Right ventricle myocardium inferior (tissue), 1 donor: ENCODE measurements at places on chromosomes 2 and 18.

DNA sequence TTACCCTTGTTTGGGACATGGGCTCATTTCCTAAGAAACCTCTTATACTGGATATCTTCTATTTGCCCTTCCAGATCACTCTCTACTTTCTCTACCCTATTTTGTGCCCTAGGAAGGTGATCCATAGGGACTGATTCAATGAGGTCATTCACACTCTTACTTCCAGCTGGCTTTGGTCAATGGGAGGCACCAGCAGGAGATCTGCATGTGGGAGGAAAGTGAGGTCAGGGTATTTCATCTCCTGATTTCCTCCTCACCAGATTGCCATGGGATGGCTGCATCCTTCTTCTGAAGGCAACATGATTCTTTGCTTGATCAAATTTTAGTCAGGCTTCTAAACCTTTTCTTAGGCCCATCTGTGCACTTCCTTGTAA, 15.2 kb downstream of the M1AP start:
- DNase-seq: no peak

GRCh38 chr2:127523269-127523939, 2.9 kb downstream of the IWS1 start:
- DNase-seq: no peak

- DNase-seq: no peak
Measured at GRCh38 chr2:108388045-108388444, 10.3 kb downstream of the SULT1C4 start.

DNA sequence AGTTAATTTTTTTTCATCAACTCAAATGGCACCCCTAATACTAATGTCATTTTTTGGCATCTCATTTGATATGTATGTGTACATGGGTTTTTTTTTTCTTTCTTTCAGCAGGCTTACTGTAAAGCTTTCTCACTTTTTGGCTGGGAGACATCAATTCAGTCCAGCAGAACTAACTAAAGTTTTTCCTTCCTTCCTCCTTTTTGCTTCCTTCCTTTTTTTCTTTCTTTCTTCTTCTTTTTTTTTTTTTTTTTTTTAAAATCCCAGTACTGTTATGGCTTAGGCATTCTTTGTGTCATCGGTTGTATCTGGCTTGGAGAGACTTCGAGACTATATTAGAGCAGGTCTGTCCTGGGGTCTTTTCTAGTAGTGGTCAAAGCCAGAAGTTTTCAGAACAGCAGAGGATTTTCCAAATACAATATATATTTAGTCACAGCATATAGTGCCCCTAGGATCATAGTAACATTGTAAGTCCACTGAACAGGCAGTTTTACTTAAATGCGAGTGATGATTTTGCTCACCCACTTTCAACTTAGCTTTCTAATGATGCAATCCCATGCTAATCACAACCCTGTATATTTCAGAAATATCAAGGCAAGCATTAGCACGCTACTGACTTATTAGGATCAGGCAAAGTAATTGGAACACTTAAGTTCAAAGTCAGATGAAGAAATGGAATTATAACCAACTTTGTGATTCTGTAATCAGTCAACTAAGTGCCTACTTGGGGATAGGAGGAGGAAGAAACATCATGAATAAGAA, 4.0 kb downstream of the KLHL29 start:
- no peak for DNase-seq

GRCh38 chr18:8839281-8839680, 133.9 kb downstream of the MTCL1 start:
- DNase-seq: no peak

- DNase-seq: no peak
Measured at GRCh38 chr2:152393377-152393776, 58.4 kb downstream of the FMNL2 start.

DNA sequence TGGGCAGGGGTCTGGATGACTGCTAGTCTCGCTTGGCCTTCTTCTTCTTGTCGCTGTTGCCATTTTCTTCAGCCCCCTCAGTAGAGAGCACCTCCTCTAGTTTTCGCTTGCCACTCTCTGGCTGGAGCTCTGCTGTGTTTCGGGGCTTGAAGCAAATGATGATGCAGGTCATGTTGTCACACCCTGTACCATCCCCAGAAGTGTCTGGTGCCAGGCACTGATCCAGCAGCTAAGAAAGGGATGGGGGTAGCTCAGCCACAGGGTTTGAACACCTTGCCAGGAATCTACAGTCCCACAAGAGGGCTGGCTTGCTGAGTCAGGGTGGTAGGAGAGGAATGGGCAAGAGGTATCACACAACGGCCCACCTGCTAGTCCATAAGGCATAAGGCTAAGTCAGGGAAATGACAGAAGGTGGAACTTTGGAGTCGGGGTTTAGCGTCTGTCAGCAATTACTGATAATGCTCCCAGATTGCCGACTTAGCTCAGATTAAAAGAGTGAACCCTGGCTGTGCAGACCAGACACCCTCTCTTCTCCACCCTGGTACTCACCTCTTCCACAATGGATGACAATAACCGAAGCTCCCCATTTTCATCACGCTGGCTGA, 1.1 kb upstream of the ZNF513 start:
- no peak for DNase-seq

DNA sequence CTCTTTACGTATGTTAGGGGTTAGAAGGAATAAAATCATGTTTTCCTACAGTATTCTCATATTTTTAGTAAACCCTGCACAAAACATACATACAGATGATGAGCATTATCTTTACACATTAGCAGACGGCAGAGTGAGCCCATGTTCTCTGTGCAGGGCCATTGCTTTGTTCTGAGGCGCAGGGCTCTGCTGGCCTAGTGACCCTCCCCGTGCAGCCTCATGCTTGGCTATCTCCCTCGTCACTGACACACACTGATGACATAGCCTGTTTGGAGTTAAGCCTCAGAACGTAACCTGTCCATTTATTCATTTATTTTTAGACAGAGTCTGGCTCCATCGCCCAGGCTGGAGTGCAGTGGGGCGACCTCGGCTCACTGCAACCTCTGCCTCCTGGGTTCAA, 115.9 kb upstream of the FOSL2 start:
- DNase-seq: no peak

DNA sequence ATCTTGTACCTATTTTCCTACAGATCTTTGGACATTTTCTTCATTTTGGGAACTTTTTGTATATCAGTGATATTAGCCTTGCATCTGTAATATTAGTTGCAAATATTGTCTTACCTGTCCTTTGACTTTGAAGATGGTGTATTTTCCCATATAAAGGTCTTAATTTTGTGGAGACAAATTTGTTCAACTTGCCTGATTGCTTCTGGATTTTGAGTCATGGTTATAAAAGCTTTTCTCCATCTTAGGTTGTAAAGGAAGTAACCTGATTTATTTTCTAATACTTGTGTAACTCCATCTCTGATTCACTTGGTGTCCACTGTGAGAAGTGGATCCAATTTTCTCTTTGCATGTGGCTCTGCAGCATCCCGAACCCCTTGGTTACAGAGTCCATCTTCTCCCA, 97.7 kb upstream of the OTOS start:
- DNase-seq: no peak

DNA sequence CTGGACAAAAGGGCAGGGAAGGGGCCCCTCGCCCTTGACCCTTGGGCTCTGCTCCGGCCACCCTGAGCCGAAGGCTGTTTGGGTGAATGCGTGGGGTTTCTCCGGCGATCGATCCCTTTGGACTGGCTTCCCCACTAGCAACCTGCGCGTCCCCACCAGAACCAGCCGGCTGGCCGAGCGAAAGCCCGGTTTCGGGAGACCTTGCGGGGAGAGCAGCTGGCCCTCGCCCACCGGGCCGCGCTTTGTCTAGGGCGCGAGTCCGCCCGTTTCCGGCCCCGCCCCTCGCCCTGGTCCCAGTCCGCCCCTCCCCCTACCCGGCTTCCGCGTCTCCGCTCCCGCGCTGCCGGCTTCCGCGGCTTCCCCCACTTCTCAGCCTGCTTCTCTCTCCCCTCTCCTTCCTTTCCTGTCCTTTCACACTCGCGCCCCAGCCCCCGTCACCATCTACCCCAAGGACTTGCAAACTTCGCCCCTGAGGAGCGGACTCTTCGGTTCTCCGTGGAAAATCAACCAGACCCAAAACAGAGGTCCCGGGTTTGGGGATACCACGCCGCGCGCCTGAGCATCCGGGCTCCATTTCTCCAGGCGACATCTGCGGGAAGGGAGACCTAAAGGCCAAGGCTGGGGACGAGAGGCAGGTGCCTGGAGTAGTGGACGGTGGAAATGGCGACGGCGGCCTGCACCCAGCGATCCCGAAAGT, 48.0 kb upstream of the ATP6V1B1 start:
- DNase-seq: no peak

DNA sequence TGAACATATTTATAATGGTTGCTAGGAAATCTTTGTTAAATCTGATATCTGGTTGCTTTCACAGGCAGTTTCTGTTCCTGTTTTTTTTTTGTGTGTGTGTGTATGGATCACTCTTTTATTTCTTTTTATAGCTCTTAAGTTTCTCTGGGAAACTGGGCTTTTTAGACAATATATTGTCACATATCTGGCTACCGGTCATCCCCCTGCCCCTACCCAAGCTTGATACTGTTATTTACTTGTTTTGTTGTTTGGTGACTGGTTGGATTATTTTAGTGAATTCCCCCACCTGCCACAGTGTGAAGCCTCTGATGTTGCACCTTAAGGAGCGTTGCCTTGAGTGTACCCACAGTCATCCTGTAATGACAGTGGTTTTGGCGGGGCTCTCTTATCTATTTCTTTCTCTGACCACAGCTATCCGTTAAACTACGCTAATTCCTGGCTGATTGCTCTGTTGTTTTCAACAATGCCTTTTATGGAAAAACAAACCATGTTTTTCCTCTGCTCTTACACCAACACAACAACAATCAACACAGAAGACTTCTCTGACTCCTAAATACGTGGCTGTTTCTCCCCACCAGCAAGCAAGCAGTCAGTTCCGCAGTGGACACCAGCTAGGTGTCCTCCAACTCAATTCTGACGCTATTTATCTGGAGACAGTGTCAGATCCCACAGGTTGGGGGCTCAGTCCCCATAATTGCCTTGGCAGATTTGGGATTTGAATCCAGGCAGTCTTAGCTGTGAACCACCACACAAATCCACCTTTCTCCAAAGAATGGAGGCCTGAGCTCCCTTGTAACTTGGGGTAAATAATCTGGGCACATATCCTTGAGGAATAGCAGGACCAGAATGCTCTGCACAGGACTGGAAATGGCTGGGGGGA, 10.9 kb downstream of the GNLY start:
- DNase-seq: no peak

DNA sequence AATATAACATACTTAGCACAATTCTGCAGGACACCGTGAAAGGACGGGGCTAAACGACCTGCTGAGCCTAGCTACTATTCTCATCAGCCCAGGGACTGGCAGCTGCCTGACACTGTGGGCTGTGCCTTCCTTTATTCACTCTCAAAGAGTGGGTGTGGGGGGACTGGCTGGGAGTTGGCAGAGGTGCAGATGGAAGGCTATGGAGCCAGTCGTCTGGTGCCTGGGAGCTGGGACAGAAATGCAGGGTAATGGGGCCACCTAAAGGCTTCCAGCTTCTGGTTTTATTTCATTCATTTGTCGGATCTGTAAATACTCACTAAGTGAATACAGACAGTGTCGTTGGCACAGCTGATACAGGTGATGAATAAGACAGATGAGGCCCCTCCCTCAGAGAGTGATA, 56.0 kb upstream of the NFU1 start:
- no peak for DNase-seq
